ENCODE measurements at places on chromosomes 2 and 18. TPM values are rescaled to one million over a fixed set of nuclear protein-coding genes. Genes with fewer than 3 reads are reported as not detected.

GRCh38 chr18:70363861-70364260 lies 75.0 kb downstream of the SOCS6 start:
- no peaks in the 10 kb centered on the region for H3K27me3 ChIP-seq
- H3K4me1 ChIP-seq: no peaks in the 10 kb centered on the region
- no peaks in the 10 kb centered on the region for H3K36me3 ChIP-seq
- no peak for DNase-seq

DNA sequence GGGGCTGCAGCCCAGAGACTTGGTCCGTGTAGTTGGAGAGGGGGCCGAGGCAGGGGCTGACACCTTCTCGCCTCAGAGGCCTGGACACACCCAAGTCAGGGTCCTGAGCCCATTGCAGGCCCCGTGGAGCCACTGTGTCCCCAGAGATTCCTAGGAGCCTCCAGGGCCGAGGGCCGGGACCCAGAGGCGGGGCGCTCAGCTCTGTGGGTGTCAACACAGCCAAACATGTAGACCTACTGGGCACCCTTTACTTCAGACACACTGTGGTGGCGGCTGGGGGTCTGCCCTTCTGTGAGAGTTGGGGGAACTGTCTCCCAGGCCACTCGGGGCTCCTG lies 459 bp upstream of the ESPNL start:
- no peaks in the 10 kb centered on the region for H3K36me3 ChIP-seq
- no peaks in the 10 kb centered on the region for H3K4me1 ChIP-seq
- H3K27ac ChIP-seq: no peak overlapping the region
- no peak overlapping the region for H3K4me3 ChIP-seq
- no peak for DNase-seq
- H3K27me3 ChIP-seq: no peaks in the 10 kb centered on the region

DNA sequence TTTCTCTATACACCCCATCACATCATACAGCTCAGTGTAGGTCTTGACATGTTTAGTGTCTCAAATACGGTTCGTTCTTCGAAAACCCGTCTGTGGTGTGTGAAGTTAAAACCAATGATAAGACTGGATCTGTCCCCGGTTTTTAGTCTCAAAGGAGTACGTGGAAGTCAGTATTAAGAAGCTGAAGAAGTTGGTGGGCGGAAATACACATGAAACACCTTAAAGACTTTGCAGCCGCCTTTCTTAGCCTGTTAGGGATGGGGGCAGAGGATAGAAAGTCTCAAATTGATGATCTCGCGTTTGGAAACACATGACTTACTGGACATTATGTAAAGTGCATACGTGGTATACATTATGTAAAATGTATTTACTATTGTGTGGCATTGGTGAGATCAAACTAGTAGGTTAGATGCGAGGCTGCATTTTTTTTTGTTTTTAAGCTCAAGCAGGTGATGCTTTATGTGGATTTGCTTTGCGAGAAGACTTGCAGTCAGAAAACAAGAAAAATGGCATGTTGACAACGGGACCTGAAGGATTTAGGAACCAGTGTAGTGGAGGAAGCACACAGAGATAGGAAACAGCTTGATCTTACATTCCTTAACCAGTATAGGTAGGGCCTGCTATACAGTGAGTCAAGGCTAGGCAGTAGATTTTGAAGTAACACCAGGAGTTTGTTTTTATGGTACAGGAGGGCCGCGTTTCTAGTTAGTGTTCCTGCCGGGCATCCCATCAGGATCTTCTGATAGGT lies 1.2 kb downstream of the CNOT11 start:
- peaks cover 10% of the 10 kb centered on the region for H3K4me1 ChIP-seq
- H3K4me3 ChIP-seq: peak overlapping the region; percentile 88
- H3K27me3 ChIP-seq: no peaks in the 10 kb centered on the region
- DNase-seq: peak; percentile 15

- no peaks in the 10 kb centered on the region for H3K27me3 ChIP-seq
- H3K36me3 ChIP-seq: no peaks in the 10 kb centered on the region
Observed at GRCh38 chr2:45833968-45834344, 182.5 kb downstream of the PRKCE start.

HTRA2 gene
- total RNA-seq: 32.4 TPM

RAB12 gene
- 74.5 TPM for total RNA-seq

DNA sequence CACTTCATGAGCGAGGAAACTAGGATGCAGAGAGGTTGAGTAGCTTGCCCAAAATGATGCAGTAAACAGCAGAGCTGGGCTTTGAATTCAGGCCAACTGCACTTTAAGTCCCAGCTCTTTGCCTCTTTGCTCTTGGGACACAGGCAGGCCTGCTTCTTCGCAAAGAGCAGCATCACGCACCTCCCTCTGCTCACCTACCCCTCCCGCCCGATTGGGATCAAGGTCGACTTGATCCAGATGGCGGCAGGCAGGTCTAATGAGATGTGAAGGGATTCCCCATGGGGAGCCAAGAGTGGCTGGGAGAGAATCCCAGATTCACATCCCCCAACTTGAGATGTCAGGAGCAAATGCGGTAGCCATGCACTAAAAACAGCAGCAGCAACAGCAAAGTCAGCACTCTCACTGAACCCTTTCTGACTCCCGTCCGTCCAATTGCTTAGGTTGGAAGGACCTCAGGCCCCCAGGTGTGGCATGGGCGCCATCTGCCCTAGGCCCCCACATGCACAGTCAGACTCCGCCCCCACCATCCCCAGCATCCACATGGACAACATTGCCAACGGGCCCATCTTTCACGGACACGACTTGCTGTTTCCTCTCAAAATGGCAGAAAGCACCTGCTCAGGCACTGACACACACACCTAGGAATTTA lies 84.3 kb upstream of the MAP4K4 start:
- no peaks in the 10 kb centered on the region for H3K4me1 ChIP-seq
- no peak overlapping the region for H3K4me3 ChIP-seq
- H3K27me3 ChIP-seq: no peaks in the 10 kb centered on the region
- H3K27ac ChIP-seq: no peak overlapping the region

Measured in lung (tissue), 17 donors.